ENCODE measurements at places on chromosomes 5 and 9.
A peak's percentile ranks its signal among the peaks of the same experiment; 100 is the strongest.

- peaks cover 43% of the 10 kb centered on the region for H3K4me1 ChIP-seq
- no peak overlapping the region for H3K4me3 ChIP-seq
- H3K27me3 ChIP-seq: no peaks in the 10 kb centered on the region
- DNase-seq: no peak
- H3K36me3 ChIP-seq: peaks cover 7% of the 10 kb centered on the region
These were observed 58.6 kb downstream of the LHFPL2 start for GRCh38 chr5:78589923-78590322.

GRCh38 chr9:116303886-116304538, 150.4 kb downstream of the PAPPA start:
- peaks cover 43% of the 10 kb centered on the region for H3K36me3 ChIP-seq
- no peak overlapping the region for H3K4me3 ChIP-seq
- DNase-seq: no peak
- H3K27ac ChIP-seq: no peak overlapping the region
- no peaks in the 10 kb centered on the region for H3K27me3 ChIP-seq

- H3K4me3 ChIP-seq: no peak overlapping the region
- no peaks in the 10 kb centered on the region for H3K27me3 ChIP-seq
- H3K4me1 ChIP-seq: no peaks in the 10 kb centered on the region
- no peaks in the 10 kb centered on the region for H3K36me3 ChIP-seq
- no peak overlapping the region for H3K27ac ChIP-seq
- no peak for DNase-seq
These were observed 38.6 kb upstream of the PCSK5 start for GRCh38 chr9:75851917-75852316.

GRCh38 chr9:127776924-127777289, 1.6 kb downstream of the SH2D3C start:
- H3K27me3 ChIP-seq: peaks cover 11% of the 10 kb centered on the region
- no peak overlapping the region for H3K27ac ChIP-seq
- H3K4me1 ChIP-seq: no peaks in the 10 kb centered on the region
- no peak for DNase-seq
- H3K4me3 ChIP-seq: no peak overlapping the region

- H3K27me3 ChIP-seq: peaks cover 6% of the 10 kb centered on the region
- H3K4me3 ChIP-seq: no peak overlapping the region
- no peak overlapping the region for H3K27ac ChIP-seq
- H3K4me1 ChIP-seq: peaks cover 4% of the 10 kb centered on the region
- no peaks in the 10 kb centered on the region for H3K36me3 ChIP-seq
- DNase-seq: no peak
These were observed 17.0 kb upstream of the CRB2 start for GRCh38 chr9:123338710-123339665.

- DNase-seq: no peak
- no peaks in the 10 kb centered on the region for H3K36me3 ChIP-seq
- no peak overlapping the region for H3K27ac ChIP-seq
- H3K4me1 ChIP-seq: no peaks in the 10 kb centered on the region
- no peak overlapping the region for H3K4me3 ChIP-seq
These were observed 29.9 kb downstream of the MAT2B start for GRCh38 chr5:163535290-163535689.

GRCh38 chr9:16039218-16039987, 486.6 kb downstream of the CCDC171 start:
- peak; percentile 51 for DNase-seq
- H3K36me3 ChIP-seq: no peaks in the 10 kb centered on the region
- peaks cover 23% of the 10 kb centered on the region for H3K4me1 ChIP-seq
- H3K27me3 ChIP-seq: no peaks in the 10 kb centered on the region

DNA sequence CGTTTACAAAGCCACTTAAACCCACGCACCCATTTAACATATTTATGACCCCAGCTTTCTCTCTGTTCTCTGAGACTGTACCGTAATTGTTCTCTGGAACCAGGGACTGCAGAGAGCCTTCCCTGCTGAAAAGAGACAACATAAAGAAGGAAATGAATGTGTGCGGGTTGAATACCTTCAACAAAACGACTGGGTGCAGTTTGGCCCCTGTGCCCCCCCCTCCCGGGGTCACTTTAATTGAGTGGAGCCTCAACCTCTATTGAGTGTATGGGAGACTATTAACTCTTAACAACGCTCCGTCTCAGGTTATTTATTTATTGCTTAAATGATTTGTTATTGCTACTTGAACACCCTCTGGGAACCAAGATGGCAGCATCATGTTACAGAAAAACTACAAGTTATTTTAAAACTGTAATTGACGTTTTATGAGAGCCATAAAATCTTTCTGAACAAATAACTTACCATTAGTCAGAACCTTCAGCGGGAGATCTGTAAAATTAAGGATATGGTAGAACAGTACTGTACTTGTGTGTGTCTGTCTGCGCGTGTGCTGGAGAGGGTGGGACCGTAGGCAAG, 70.6 kb downstream of the GAS1 start:
- no peak for DNase-seq
- H3K4me1 ChIP-seq: no peaks in the 10 kb centered on the region
- no peak overlapping the region for H3K4me3 ChIP-seq
- no peaks in the 10 kb centered on the region for H3K36me3 ChIP-seq
- peaks cover 4% of the 10 kb centered on the region for H3K27me3 ChIP-seq

DNA sequence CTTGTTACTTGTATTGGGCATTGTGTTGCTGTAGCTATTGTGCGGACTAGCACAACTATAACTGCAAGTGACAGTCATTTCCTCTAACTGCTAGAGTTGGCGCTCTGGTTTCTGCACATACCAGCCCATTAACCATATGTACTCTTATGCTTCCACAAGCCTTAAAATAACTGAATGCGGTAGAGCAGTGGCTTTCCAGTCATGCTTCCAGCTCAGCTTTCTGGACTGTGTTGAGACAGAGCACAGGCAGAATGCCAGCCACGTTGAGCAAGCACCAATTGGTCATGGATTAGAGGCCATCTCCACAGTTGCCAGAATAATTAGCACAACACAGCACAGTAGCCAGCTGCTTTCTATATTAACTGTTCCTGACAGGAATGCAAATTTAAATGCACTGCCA, 12.2 kb downstream of the INVS start:
- no peaks in the 10 kb centered on the region for H3K27me3 ChIP-seq
- no peak overlapping the region for H3K4me3 ChIP-seq
- no peaks in the 10 kb centered on the region for H3K4me1 ChIP-seq
